Peyer's patch (tissue), 4 donors: ENCODE measurements at places on chromosomes 16 and 17. TPM values are rescaled to one million over a fixed set of nuclear protein-coding genes. Genes with fewer than 3 reads are reported as not detected.

NHLRC4 gene
- 1.2 TPM for total RNA-seq

SLC35G6 gene
- total RNA-seq, result not detected

CA10 gene
- 1.7 TPM for total RNA-seq

TAC4 gene
- total RNA-seq, result not detected

FBXW10B gene
- 0.83 TPM for total RNA-seq

DNA sequence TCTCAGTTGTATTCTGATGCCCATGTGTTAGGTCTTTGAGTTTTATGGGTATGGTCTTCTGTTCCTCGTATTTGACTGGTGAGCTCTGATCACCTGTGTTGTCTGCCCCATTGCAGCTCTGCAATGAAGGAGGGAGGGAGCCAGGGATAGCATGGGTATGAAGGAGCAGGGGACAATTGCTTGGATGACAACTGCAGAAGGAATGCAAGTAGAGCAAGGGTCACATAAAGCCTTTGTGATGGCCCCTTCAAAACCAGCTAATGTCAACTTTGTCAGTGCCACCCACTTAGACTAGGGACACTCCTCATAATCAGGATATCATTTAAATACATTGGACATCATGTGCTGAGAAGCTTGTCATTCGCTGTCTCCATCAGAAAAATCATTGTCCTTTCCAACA is 152.7 kb upstream of the MAF start:
- no peaks in the 10 kb centered on the region for H3K4me1 ChIP-seq
- H3K4me3 ChIP-seq, result no peak overlapping the region
- H3K27ac ChIP-seq, result no peak overlapping the region
- no peak for DNase-seq
- H3K27me3 ChIP-seq, result no peaks in the 10 kb centered on the region

DNA sequence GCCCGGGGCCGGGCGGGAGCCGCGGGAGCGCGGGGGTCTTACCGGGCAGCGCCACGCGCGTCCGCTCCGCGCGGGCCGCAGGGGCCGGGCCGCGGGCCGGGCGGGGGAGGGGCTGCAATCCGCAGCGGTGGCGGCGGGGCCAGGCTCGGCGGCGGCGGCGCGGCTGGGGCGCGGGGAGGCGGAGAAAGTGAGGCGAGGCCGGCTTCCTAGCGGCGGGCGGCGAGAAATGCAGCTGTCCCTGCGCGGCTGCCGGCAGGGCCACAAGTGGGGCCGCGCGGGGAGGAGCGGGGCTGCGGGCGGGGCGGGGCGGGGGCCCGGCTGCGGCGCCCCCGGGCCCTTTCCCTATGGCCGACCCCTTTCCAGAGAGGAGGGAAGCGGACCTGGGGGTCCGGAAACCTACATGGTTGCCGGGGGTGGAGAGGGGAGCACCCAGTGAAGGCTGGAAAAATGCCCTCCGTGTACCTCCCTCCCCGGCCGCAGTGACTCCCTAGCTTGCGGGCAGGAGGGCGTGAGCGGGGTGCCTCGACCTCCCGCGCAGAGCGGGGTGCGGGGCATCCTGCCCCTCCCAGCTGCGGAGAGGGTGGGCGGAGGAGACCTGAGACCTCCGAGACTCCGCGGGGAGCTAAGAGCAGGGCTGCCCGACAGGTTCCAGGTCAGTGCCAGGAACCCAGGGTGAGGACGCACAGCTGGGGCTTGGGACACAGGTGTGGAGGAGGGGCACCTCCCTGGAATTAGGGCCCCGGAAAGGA is at the start of gene CUEDC1:
TSS of gene CUEDC1 (minus strand) at position 230 of the 749 bp plus-strand sequence. CDS start 69,848 bp downstream, outside the sequence.
- no peaks in the 10 kb centered on the region for H3K36me3 ChIP-seq
- H3K4me1 ChIP-seq, result no peaks in the 10 kb centered on the region
- peak within 1 kb of the TSS; percentile 77 for H3K27ac ChIP-seq
- peak within 1 kb of the TSS; percentile 90 for H3K4me3 ChIP-seq

GRCh38 chr17:16923904-16924695 is 47.8 kb downstream of the TNFRSF13B start:
- no peak overlapping the region for H3K4me3 ChIP-seq
- DNase-seq, result no peak
- H3K36me3 ChIP-seq, result no peaks in the 10 kb centered on the region
- H3K27me3 ChIP-seq, result no peaks in the 10 kb centered on the region
- no peaks in the 10 kb centered on the region for H3K4me1 ChIP-seq

GRCh38 chr17:29807520-29808361 is 122.3 kb downstream of the SSH2 start:
- no peaks in the 10 kb centered on the region for H3K27me3 ChIP-seq
- H3K36me3 ChIP-seq, result no peaks in the 10 kb centered on the region
- H3K27ac ChIP-seq, result no peak overlapping the region
- H3K4me3 ChIP-seq, result no peak overlapping the region

DNA sequence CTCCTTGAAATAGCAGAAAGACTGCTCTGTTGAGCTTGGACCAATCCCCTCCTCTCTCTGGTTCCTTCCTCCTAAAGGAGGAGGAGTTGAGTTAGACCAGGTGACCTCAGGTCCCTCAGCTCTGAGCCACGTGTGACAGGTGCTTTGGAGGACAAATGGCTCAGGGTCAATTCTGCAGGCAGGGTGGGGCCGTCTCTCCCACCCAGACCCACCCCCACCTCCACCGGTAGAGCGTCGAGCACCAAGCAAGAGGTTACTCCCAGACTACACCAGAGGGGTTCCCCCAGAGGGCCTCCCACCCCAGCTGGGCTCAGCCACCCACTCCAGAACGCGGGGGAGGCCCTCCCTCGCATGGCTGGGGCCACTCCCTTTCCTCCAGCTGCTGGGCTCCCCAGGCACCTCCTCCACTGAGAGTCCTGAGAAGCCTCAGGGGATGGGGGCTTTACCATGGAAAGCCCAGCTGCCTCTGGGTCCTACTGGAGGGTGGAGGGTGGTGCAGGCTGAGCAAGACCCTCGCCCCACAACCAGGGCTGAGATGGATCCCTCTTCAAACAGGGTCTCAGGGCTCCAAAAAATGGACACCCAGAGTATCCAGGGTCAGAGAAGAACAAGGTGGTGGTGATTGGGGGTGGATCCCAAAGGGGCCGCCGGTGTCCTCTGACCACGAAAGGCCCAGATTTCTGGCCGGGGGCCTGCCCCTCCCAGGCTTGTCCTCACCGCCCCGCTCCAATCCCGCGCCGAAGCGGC is 7.6 kb downstream of the MYO1C start:
- DNase-seq, result peak; percentile 87
- peak overlapping the region; percentile 88 for H3K4me3 ChIP-seq
- H3K27me3 ChIP-seq, result no peaks in the 10 kb centered on the region

- no peaks in the 10 kb centered on the region for H3K36me3 ChIP-seq
- no peaks in the 10 kb centered on the region for H3K27me3 ChIP-seq
- no peak overlapping the region for H3K27ac ChIP-seq
- no peaks in the 10 kb centered on the region for H3K4me1 ChIP-seq
- DNase-seq, result no peak
These were observed 18.7 kb downstream of the MPRIP start for GRCh38 chr17:17060930-17061329.

DNA sequence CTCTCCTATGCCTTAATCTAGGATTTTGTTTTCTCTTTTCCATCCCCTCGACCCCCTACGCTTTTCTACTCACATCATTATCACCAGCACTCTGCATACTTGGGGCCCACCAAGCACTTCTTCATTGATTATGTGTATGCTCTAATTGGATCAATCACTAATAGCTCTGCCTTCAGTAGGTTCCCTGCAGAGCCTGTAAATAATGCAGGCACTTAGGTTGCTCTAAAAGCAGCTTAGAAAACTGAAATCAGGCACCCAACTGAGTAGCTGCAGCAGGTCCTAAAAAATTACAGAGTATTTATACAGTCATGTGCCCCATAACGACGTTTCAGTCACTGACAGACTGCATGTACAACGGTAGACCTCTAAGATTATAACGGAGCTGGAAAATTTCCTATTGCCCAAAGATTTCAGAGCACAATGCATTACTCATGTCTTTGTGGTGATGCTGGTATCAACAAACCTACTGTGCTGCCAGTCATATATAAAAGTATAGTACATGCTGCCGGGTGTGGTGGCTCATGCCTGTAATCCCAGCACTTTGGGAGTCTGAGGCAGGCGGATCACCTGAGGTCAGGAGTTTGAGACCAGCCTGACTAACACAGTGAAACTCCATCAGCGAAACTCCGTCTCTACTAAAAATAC is 280.4 kb downstream of the HS3ST3B1 start:
- no peak overlapping the region for H3K27ac ChIP-seq
- no peaks in the 10 kb centered on the region for H3K36me3 ChIP-seq
- no peak overlapping the region for H3K4me3 ChIP-seq
- no peak for DNase-seq

DNA sequence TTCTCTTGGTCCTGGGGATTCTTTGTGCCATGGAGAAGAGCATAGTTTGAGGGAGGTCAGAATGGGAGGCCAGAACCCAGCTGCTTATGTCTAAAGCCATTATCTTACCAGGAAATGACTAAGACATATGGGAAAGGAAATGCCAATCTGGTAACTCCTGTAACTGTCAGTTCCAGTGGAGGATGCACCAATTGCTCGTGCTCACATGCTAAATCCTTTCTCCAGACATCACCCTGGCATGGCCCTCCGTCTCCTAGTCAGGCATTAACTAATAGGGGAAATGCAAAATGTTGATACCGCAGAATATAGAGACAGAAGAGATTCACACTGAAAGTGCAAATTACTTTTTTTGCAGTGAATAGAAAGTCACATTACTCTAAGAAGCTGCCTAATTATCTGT is 255.6 kb upstream of the HSBP1 start:
- no peak for DNase-seq
- H3K36me3 ChIP-seq, result no peaks in the 10 kb centered on the region
- H3K27ac ChIP-seq, result no peak overlapping the region
- no peaks in the 10 kb centered on the region for H3K27me3 ChIP-seq
- H3K4me1 ChIP-seq, result no peaks in the 10 kb centered on the region

DNA sequence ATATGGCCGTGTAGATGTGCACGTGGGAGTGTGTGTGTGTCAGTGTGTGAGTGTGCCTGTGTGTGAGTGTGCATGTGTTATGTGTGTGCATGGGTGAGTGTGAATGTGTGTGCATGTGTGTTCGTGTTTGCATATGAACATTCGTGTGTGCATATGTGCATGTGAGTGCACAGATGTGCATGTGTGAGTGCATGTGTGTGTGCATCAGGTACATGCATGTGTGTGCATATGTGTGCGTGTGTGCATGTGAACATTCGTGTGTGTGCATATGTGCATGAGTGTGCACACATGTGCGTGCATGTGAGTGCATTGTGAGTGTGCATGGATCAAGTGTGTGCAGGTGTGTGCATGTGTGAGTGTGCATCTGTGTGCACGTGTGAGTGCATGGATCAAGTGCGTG is 2.5 kb upstream of the TPSAB1 start:
- H3K4me1 ChIP-seq, result no peaks in the 10 kb centered on the region
- no peaks in the 10 kb centered on the region for H3K27me3 ChIP-seq
- DNase-seq, result no peak

GRCh38 chr17:78774453-78774852 is 7.6 kb downstream of the CYTH1 start:
- peak overlapping the region; percentile 26 for H3K4me3 ChIP-seq
- DNase-seq, result peak; percentile 15
- H3K36me3 ChIP-seq, result no peaks in the 10 kb centered on the region
- H3K4me1 ChIP-seq, result peaks cover 10% of the 10 kb centered on the region
- peak overlapping the region; percentile 76 for H3K27ac ChIP-seq

GRCh38 chr17:34254651-34255380 is at the start of gene CCL2:
CCL2 (plus strand) TSS chr17:34255285; CDS start chr17:34255350, 65 bp downstream.
- peak within 1 kb of the TSS; percentile 17 for H3K4me3 ChIP-seq
- no peaks in the 10 kb centered on the region for H3K27me3 ChIP-seq
- no peaks in the 10 kb centered on the region for H3K4me1 ChIP-seq
- H3K27ac ChIP-seq, result peak within 1 kb of the TSS; percentile 60
- no peaks in the 10 kb centered on the region for H3K36me3 ChIP-seq

DNA sequence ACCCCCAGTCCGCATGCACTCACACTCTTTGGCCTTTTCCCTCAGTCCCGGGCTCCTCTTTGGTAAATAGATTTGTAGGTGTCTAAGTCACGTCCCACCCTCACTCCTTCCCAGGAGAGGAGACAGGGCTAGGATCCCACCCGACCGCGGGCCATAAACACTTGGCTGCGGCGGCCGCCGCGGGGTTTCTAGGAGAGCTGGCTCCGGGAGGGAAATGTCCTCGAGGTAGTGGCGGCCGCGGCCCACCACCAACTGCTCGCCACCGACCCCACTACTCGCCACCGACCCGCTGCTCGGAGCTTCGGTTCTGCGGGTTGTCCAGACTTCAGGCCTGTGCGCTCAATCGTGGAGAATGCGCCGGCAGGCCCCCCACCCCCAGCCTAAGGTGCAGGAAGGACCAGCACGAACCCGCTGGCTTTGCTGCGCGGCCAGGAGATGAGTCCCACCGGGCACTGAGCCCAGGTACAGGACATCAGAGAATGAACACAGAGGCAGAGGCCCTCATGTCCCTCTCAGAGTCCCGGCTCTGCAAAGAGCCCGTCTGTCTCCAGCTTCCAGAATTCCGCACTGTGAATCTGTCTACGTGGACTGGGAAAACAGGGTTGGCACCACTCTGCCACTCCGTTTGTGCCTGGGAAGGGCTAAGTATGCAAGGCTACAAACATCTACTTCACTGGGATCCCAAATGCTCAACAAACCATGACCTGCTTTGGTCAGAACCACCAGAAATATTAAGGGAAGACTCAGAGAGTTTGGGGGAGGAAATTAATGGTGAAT is 2.5 kb downstream of the PRAC2 start:
- H3K27me3 ChIP-seq, result no peaks in the 10 kb centered on the region
- peaks cover 27% of the 10 kb centered on the region for H3K4me1 ChIP-seq
- no peaks in the 10 kb centered on the region for H3K36me3 ChIP-seq
- DNase-seq, result no peak
- H3K27ac ChIP-seq, result no peak overlapping the region
- peak overlapping the region; percentile 0 for H3K4me3 ChIP-seq
